ENCODE measurements at places on chromosomes 12 and 14. TPM values are rescaled to one million over a fixed set of nuclear protein-coding genes. Genes with fewer than 3 reads are reported as not detected.

GRCh38 chr12:84660139-84660538 lies 252.5 kb downstream of the SLC6A15 start:
- no peak overlapping the region for H3K27ac ChIP-seq
- H3K4me1 ChIP-seq: no peaks in the 10 kb centered on the region
- no peaks in the 10 kb centered on the region for H3K36me3 ChIP-seq
- no peak for DNase-seq
- no peak overlapping the region for H3K4me3 ChIP-seq

DNA sequence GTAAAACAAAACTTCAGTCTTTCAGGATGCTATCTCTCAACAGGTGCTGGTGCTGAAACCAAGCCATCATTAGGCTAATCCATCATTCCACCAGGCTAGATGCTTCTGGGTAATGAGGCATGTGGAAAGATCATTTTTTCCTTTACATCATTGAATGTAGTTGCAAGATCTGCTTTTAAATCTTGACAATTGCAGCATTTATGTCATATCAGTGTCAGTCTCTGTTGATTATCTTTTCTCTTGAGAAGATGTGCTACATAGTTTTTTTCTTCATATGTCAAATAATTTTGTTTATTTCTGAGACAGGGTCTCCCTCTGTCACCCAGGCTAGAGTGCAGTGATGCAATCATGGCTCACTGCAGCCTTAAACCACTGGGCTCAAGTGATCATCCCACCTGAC lies 16.2 kb upstream of the EXD2 start:
- no peaks in the 10 kb centered on the region for H3K36me3 ChIP-seq
- no peaks in the 10 kb centered on the region for H3K4me1 ChIP-seq
- H3K27ac ChIP-seq: no peak overlapping the region
- H3K4me3 ChIP-seq: no peak overlapping the region
- peaks cover 3% of the 10 kb centered on the region for H3K27me3 ChIP-seq

GRCh38 chr14:94581127-94581999 lies at the start of gene SERPINA5:
TSS of gene SERPINA5 (plus strand) at chr14:94581426. CDS start at chr14:94587363, 5,937 bp downstream.
- no peak within 1 kb of the TSS for H3K27ac ChIP-seq
- no peaks in the 10 kb centered on the region for H3K4me1 ChIP-seq
- no peak within 1 kb of the TSS for H3K4me3 ChIP-seq
- peaks cover 3% of the 10 kb centered on the region for H3K27me3 ChIP-seq

DNA sequence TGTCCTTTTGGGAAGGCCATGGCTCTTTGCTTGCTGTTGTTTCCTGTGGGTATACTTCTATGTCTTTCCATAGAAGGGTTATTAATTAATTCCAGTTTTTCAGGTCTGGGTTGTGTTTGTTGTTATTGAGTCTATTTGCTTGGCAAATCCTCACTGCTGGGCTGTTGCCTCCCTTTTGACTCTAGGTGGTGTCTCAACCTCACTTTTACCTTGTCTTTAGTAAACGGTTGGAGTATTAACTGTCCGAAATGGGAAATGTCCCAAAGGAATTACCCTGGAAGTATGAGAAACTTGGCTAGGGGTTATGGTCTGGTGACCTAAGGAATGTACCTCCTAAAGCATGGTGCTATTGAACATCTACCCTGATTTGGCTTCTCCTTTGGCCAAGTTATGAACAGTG lies 16.7 kb downstream of the PRH1 start:
- no peaks in the 10 kb centered on the region for H3K36me3 ChIP-seq
- no peaks in the 10 kb centered on the region for H3K4me1 ChIP-seq
- DNase-seq: no peak
- no peak overlapping the region for H3K27ac ChIP-seq
- no peaks in the 10 kb centered on the region for H3K27me3 ChIP-seq
- H3K4me3 ChIP-seq: no peak overlapping the region

- DNase-seq: no peak
- no peaks in the 10 kb centered on the region for H3K4me1 ChIP-seq
- no peaks in the 10 kb centered on the region for H3K36me3 ChIP-seq
- H3K27ac ChIP-seq: no peak overlapping the region
- H3K4me3 ChIP-seq: no peak overlapping the region
- H3K27me3 ChIP-seq: no peaks in the 10 kb centered on the region
Measured at GRCh38 chr14:85387181-85387580, 142.8 kb upstream of the FLRT2 start.

Gene FLVCR2
- polyA plus RNA-seq: 16.3 TPM

Gene ACSM4
- polyA plus RNA-seq: not detected

Gene INHBC
- not detected for polyA plus RNA-seq

Gene CFAP251
- not detected for polyA plus RNA-seq

Gene KCNC2
- polyA plus RNA-seq: not detected
